ENCODE measurements at places on chromosomes 2 and 18.

- DNase-seq: no peak
Measured at GRCh38 chr2:62425684-62426083, 80.3 kb downstream of the TMEM17 start.

- DNase-seq: no peak
Measured at GRCh38 chr2:167386694-167387093, 498.4 kb downstream of the XIRP2 start.

GRCh38 chr2:186848873-186849578 is at the start of gene ZSWIM2:
Gene ZSWIM2 (minus strand): TSS chr2:186849170. CDS start chr2:186849130, 40 bp downstream.
- peak; percentile 1 for DNase-seq

DNA sequence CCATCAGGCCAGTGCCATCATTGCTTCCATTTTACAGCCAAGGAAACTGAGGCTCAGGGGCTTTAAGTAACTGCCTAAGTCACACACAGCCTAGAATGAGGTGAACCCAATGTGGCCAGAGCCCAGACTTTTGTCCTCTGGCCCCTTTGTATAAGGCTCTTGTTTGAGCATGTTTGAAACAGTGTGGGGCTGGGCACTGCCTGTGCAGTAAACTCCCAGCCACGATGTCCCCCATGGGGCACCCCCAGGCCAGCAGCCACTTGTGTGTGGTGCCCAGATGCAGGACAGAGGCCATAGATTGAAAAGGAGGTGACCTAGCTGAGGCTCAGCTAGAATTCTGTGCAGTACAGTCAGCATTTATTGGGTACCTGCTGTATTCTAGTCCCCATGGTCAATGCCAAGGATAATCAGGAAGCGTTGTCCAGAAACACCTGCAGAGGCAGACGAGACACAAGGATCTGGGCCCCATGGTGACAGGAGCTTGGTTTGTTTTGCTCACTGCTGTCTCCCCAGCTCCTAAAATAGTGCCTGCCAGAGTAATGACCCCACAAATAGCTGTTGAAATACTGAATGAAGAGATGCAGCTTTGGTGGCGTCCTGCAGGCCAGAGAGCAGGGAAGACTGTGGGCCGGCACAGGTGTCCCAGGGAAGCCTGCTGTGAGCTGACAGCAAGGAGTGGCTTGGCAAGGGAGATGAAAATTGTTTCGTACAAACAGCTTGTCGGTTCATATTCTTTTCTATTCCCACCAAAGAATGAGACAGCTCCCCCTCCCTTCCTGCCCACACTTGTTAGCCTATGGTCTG is 160.7 kb downstream of the LDLRAD4 start:
- no peak for DNase-seq

DNA sequence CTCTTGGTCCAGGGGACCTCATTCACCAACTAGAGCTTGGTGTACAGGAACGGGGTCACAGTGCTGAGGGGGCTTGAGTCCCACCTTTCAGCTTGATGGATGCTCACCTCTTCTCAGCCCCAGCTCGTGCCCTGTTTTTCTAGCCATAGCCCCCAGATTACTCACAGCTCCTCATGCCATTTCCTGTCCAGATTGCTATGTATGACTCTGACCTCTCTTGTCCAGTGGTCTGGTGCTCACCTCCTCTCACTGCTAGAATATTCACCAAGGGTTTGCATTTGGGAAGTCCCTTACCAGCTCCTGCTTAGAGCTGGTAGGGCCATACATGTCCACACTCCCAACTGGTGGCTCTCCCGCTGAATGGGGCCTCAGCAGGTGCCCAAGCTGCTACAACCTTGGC is 5.9 kb downstream of the LBX2 start:
- no peak for DNase-seq

DNA sequence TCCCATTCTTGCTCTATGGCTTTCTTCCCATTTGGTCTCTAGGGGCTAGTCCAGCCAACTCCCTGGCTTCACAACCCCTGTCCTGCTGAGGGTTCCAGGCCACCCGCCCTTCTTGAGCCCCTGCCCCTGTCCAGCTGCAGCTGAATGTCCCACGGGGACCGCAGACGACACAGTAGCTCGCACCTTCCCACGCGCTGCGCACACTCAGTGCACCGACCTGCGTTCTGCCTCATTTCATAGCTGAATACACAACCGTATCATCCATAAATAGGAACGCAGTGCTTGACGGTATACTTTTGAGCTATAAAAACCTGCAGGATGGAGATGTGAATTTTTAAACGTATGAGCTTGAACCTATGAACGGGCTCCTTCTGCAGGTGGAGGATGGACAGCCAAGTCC is 660.4 kb upstream of the SALL3 start:
- no peak for DNase-seq

GRCh38 chr2:233676046-233676445 is 4.3 kb downstream of the UGT1A9 start:
- no peak for DNase-seq

GRCh38 chr2:128282246-128282975 is 36.3 kb downstream of the HS6ST1 start:
- DNase-seq: no peak

- no peak for DNase-seq
Measured at GRCh38 chr18:42039396-42039795, 84.4 kb downstream of the PIK3C3 start.

DNA sequence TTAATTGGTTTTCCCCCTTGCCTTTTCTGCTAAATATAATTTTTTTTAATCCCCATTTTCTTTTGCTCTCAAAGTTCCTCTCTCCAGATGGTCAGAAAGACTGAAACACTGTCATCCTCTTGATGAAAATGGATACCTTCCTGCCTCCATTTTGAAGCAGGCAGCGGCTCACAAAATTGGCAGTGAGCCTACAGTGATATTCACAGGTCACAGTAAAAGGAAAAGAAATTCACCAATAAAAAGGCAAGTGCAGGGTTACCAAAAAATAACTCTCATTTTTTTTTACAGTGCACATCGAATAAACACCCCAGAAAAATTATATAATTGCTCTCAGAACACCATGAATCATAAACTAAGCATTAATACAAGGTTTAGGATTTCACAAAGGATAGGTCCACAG is 307.5 kb downstream of the TCF4 start:
- no peak for DNase-seq

DNA sequence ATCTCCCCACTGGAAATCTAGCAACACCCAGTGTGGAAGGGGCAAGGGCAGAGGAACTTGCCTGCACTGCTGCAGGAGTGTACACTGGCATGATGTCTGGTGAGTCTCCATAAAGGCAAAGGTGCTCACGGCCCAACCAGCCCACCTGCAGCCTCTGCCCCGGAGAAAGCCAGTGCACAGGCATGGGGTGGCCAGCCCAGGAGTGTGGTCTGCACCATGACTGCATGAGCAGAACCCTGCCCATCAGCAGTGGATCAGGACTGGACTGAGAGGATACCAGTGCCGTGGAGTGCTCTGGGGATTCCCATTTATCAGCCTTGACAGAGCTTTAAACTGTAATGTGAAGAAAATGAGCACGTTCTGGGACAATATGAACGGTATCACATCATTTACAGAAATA is 342.6 kb upstream of the HS6ST1 start:
- DNase-seq: no peak

DNA sequence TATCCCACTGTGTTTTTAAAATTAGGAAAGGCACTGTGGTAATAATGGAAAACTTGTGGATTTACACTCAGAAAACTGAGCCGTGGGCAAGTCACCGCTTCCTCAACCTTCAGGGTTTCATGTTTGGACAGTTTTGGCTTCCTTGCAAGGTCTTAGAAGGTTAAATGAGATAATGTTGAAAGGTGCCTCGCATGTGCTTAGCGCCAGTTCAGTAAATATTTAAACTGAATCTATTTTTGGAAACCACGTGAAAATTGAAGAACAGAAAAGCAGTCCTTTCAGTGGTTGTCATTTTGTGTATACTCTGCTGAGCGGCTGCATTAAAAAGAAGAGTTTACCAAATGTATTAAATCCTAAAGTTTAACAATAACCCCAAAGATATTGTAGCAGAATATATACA is 15.2 kb upstream of the AGAP1 start:
- no peak for DNase-seq

DNA sequence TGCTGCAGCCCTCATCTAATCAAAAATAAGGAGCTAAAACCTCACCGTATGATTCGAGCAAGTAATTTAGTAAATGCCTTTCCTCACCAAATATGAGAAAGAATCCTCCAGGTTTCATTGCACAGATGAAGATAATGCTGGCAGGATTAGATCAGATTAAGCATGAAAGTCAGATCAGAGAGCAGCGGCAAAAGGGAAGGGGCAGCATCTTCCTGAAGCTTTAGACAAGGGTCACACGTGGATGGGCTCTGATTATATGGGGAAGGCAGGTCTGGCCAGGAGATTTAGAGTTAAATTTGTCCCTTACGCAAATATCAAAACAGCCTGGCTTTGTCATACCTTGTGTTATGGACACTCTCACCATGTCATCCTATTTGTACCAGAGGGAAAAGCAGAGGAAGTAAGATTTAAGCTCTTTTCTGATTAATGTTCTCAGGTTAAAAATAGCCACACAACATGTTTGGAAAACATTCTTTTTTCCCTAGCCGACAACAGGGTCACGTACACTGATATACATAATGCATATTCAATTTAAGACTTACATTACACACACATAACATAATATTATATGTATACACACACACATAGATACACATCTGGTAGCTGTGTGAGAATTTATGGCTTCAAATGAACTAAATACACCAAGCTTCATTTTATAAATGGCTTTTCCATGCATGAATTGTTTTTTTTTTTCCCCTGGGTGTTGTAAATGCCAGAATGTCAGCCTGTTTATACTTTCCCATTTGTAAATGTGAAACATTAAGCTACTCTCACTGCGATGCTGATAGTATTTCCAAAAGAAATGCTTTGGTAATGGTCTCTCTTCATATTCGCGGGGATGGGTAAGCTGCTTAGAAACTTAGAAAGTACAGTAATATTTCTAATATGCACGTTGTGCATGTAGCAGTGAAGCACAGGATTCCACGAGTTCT is 196.3 kb upstream of the SIX3 start:
- no peak for DNase-seq

DNA sequence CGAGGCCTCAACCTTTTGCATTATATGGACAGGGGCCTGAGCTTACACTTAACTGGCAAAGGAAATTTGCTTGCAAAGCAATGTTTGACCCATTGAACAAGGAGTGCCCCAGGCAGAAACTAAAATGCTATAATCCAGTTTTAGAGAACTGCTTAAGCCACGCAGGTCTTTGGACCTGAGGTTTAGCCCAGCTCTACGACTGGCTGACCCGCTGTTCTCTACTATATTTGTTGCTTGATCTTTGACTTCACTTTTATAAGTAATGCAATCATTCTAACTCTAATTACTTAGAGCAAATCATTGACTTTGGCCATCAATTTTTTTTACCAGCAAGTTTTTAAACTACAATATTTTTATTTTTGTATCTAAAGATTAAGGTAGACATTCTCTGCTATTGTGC is 268.8 kb downstream of the MREG start:
- DNase-seq: no peak

- no peak for DNase-seq
Measured at GRCh38 chr2:156311976-156312375, 20.5 kb downstream of the NR4A2 start.

DNA sequence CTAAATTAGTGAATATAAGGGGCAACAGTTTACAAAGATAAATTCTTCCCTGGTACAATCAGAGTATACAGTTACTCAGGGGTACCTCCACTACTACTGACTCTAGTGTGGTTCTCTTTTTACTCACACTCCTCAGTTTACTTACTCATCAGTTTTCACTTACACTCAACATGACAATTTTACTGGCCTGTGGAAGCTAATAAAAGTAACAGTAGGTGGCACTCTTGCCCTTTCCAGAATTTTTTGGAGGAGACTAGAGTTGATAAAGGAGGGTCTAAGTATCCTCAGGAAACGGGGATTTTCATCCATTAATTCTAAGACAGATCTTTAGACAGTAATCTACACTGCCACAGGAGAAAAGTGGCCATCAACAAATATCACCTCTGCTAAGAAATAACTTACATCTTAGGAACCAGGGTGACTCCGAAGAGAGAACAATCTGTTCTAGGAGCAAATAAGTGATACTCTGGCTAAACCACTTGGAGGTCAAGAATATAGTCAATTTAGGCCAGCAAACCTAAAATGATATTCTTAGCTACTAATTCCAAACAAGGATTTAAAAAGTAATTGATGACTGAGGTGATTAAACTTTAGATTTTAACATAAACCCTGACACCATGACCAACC is 61.3 kb downstream of the ATL2 start:
- DNase-seq: peak; percentile 61

- DNase-seq: no peak
Measured at GRCh38 chr18:32437100-32437834, 33.4 kb downstream of the GAREM1 start.

GRCh38 chr2:130836501-130837174 is at the start of gene ARHGEF4:
Gene ARHGEF4 (plus strand): TSS chr2:130836914. CDS start chr2:130836954, 40 bp downstream.
- peak; percentile 17 for DNase-seq

- no peak for DNase-seq
Measured at GRCh38 chr2:65532937-65533336, 100.5 kb upstream of the SPRED2 start.

GRCh38 chr18:62585274-62586150 is 62.7 kb downstream of the ZCCHC2 start:
- DNase-seq: no peak

DNA sequence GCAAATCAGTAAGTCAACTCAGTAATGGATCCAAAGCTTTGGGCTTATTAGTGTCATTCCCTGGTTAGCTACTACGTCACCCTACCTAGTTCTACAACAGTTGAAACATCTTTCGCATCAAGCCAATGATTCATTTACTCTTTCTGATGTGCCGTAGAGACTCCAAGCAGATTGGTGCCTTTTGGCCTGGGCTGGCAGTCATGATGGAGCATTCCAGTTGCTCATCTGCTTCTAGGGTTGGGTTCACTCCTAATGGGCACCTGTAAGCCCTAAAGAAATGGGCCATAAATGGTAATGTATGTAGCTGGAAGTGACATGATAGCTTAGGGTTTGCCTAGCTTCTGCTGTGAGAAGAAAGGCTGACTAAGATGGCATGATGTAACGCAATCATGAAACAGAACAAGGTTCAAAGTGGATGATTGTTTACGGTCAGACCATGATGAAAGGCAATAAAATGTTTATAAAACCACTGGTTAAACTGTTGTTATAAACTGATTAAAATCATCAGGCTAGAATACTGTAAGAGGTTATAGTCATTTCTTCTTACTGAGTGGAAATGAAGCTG is 20.4 kb upstream of the CCL20 start:
- DNase-seq: no peak

GRCh38 chr2:45154606-45155155 is 145.4 kb upstream of the SIX2 start:
- DNase-seq: no peak

DNA sequence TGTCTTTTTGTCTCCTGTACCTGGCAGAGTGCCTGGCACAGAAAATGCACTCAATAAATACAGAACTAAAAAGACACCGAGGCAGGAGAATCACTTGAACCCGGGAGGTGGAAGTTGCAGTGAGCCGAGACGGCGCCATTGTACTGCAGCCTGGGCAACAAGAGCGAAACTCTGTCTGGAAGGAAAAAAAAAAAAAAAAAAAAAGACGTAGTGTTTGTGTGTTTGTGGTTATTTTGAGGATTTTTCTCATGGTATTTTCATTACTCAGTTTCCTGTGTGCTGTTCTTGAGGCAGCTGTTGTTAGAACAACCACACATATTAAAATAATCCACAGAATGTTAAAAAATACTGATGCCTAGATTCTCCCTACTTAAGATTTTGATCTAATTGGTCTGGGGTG is 519.2 kb upstream of the SPHKAP start:
- no peak for DNase-seq
